ENCODE measurements at places on chromosomes 13 and 19.

DNA sequence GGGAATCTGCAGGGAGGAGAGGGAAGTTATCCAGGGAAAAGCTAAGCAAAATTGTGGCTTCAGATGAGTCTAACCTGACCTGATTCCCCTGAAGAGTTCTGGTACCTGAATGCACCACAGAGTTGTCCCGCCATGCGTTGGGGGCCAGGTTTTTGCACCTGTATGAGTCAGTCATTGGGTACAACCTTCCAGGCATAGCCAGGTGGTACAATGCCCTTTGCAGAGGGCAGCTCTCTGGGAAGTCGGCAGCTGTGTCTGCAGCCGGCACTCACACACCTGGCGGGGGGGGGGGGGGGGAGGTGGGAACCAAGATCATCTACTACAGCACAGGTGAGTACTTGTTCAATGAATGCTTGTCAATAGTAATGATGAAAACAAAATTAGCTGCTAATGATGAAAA, 52.5 kb upstream of the GTF3A start:
- no peak for DNase-seq

- no peak for DNase-seq
These were observed 904 bp upstream of the SIGLEC9 start for GRCh38 chr19:51123802-51124201.

DNA sequence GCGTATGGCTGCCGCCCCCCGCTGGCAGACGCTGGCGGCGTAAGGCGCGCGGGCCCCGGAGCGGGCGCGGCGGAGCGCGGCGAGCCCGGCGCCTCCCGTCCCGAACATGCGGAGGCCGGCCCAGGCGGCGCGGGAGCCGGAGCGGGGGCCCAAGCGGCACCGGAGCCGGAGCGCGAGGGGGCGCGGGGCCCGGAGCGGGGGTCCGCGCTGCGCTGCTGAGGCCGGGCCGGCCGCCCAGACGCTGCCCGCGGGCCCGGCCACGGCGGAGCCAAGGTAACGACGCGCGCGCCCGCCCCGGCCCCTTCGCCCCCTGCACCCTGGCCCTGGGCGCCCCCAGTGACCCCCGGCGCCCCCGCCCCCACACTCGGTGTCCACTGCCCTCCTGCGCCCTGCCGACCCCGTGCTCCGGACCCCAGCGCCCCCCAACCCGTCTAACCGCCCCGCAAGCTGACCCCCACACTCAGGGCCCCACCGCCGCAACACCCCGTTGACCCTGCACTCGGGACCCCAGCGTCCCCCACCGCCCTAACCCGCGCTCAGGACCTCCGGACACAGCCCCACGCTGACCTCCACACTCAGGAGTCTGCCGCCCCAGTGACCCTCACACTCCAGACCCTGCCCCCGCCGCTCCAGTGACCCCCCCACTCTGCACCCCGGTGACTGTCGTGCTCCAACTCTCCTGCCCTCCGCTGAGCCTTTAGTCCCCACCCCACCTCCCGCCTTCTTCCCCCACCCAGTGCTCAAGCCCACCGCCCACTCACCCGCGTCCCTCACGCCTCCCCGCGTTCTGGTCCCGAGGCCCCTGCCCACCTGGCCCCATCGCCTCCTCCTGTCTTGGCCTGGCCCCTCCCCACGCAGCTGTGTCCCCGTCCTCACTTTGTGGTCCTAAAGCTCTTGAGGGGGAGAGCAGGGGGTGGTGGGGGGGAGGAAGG, at the start of gene CSNK1G2:
TSS of gene CSNK1G2 (plus strand) at position 27 of the 932 bp plus-strand sequence. CDS start 28,601 bp downstream, outside the sequence.
- no peak for DNase-seq

- DNase-seq = no peak
These were observed 19.9 kb upstream of the GPR183 start for GRCh38 chr13:99327126-99327525.

DNA sequence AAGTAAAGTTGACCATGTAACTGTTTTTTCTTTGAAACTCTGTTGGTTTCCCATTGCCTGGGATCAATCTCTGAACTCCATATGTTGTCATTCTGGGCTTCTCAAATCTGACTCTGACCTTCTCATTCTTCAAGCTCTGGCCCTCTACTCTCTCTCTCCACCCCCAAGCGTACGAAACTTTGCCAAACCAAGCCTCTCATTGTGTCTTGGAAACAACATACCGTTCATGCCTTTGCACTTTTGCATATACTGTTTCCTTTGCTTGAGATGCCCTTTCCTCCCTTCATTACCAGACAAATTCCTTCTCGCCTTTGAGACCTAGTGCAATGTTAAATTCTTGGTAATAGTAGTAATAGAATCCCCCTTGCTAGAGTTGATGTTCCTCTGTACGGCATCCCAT, 113.7 kb downstream of the OLFM4 start:
- DNase-seq = peak; percentile 87

- no peak for DNase-seq
These were observed 96.3 kb downstream of the VWA8 start for GRCh38 chr13:41864658-41865057.

DNA sequence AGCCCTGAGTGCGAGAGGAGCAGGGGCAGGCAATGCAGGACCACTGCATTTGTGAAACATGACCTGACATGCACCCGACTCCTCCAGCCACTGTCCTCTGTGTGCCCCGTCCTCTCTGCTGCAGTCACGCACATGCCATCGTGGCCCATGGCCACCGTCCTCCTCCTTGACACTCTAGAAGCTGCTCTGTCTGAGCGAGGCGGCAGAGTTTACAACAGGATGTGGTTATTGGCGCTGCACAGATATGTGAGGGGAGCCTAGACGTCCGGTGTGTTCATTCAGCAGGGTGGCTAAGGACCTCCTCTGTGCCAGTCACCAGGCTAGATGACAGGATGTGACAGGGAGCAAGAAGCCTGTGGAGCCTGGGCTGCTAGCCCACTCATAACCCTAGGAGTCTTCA, 277.8 kb downstream of the FOXO1 start:
- DNase-seq = peak; percentile 20

DNA sequence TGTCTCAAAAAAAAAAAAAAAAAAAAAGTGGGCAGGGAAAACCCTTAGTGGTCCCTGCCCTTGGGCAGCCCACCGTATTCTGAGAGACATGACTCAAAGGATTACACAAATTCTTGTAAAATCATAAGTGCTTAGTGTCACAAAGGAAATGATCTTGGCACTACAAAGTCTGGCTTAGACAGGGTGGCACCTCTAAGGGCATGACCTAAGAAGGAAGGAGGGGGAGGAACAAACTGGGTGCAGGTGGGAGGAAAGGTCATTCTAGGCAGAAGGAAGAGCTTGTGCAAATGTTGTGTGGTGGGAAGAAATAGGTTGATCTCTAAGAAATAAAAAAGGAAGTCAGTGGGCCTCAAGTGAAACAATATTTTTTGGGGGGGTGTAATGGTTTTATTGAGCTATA, 10.4 kb downstream of the PNPLA6 start:
- DNase-seq = no peak

DNA sequence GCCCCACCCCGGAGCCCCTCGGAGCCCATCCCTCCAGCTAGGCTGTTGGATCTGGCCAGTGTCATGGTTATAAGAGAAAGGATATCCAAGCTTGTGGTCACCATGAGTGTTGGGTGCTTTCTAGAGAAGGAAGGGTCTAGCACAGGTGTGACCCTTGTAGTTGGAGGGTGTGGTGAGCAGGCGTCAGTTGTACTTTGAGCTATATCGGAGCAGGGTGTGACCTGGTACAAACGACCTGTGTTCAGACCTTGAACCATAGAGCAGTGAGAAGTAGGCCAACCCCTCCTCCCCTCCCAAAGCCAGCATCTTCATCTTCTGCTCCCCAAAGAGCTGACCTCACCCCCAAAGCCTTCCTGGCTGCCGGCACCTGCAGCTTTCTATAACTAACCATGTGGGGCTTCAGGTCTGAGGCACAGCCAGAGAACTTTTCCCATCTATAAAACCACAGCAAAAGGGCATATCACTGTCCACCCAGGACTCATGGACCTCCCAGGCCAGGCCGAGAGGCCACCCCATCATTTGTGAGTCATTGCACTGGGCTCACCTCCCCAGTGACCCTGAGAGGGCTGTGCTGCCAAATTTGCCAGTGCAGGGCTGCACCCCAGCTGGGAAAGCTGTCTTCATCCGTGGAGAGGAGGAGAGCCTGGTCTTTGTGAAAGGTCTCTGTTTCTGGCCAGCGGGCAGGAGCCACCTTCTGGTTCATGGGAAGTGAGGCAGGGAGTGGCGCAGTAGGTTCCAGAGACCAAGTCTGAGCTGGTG, 14.2 kb downstream of the RAB8A start:
- no peak for DNase-seq

DNA sequence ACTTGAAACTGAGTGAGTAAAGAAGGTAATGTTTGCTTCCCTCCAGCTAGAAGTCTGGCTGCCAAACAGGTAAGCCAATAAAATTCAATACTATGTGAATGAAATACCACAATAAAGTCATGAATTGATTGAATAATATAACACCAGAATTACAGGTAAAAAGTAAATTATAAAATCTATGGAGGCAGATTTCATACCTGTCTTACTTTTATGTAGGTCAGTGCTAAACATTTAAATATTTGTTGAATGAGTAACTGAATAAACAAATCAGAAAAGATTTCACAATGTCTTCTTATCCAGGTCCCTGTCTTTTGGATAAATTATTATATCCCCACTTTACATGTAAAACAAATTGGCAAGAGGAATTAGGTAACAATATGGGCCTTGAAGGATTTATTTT, 62.7 kb downstream of the MICU2 start:
- no peak for DNase-seq

GRCh38 chr13:80180740-80181355, 160.1 kb downstream of the SPRY2 start:
- no peak for DNase-seq

- peak; percentile 31 for DNase-seq
These were observed 316.2 kb downstream of the ENOX1 start for GRCh38 chr13:43470610-43471009.

DNA sequence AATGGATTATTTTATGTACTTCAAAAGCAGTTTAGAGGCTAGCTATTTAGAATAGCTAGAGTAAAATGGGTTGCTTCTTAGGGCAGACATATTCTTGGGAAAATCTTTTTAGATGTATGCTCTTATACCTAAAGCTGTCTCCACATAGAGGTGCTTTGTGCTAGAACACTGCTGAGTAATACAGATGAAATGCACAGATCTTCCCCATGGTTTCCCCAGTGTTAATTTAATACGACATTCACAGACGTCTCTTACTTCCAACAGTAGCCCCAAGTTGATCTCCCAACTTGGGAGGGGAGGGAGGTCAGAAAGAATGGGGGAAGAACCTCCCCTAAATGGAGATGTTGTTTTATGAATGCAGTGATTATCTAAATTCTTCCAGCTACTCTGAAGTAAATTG, 16.9 kb downstream of the NALCN start:
- DNase-seq = peak; percentile 64

DNA sequence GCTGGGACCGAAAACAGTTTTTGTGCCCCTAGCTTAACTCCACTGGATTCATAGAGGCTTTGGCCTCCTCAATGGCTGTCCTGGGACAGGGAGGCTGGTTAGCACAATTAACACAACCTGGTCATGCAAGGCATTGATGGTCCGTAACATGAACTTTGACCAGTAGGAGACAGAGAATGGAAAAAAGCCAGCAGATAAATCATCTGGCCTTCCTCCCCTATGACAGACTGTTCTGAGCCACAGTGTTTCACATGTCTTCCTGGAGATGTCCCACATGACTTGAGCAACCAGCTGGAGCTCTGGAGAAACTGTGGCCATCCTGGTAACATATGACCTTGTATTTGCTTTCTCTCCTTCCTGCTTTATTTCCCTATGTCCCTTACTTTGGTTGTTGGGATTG, 244.2 kb downstream of the UQCRFS1 start:
- DNase-seq = no peak

DNA sequence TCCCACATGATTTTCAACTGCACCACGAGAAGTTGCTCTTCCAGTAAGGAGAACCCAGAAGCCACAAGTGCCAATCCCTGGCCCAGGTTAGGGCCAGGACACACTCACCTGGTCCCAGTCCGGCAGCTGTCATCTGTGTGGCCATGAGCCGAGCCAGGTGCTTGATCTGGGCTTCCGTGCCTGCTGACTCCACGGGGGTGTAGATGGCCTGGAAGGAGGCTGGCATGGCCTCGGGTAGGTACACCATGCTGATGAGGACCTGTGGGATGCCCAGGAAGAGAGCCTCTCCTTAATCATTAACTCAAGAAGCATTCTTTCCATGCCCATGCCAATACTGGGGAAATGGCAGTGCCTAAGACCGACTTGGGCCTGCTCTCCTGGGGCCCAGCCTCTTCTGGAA, 19.9 kb upstream of the RSPH6A start:
- DNase-seq = no peak

GRCh38 chr13:70505809-70506208, 397.6 kb upstream of the KLHL1 start:
- DNase-seq = no peak

GRCh38 chr19:48479686-48480085, 10.5 kb downstream of the CYTH2 start:
- no peak for DNase-seq

GRCh38 chr13:66468656-66469055, 761.5 kb downstream of the PCDH9 start:
- peak; percentile 5 for DNase-seq

- DNase-seq = peak; percentile 40
These were observed 120.5 kb downstream of the ZNF536 start for GRCh38 chr19:30492586-30493270.

Data from fibroblast of skin of right biceps (primary cell).